Large intestine (tissue), 12 donors: ENCODE measurements at places on chromosomes 4 and X. TPM values are rescaled to one million over a fixed set of nuclear protein-coding genes. Genes with fewer than 3 reads are reported as not detected.

GRCh38 chrX:72069350-72070160, 62.2 kb downstream of the RTL5 start:
- no peak for DNase-seq

DNA sequence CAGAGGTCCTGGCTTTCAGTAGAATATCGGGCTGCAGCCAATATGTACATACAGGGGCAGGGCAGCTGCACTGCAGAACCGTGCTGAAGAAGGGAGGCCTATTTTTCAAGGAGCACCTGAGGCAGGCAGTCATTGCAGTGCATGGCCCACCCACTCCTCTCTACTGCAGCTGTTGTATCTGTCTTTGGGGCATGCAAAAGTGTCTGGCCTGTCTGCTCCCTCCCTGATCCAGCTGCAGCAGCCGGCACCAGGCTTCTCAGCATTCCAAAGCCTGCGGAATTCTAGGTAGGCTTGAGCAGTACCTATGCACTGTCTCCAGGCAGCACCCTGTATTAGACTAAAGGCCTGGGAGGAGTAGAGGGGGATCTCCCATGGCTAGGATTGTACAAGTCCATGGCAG, 415.2 kb upstream of the MAGEB16 start:
- no peak for DNase-seq

DNA sequence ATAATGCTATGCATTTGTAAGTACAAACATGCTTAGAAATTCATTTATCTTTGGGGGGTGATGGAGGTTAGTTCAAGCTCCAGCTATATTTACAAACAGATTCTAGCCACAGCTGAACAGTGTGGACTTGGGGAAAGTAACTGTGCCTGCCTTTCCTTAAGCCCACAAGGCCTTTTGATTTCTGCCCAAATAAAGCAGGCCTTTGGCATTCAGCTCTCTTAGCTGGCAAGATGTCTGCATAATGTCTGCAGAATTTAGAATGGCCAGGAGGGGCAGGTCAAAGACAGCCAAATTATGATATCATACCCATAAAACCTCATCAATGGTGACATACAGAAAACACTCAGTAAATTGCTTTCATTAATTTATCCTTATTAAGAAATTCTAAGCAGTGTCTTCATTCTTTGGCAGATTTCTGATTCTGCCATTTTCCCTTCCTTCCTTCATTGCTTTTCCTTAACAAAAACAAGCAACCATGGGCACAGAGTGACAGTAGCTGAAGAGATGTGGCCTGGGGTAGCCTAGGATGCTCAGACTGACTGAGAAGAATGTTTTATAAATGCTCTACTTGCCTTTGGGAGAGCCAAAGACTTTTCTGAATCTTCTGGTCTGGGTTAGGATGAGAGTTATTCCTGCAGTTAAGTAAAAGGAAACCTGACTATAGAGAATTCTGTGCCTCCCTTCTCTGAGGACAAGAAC, 538.7 kb upstream of the NR3C2 start:
- no peak for DNase-seq

DNA sequence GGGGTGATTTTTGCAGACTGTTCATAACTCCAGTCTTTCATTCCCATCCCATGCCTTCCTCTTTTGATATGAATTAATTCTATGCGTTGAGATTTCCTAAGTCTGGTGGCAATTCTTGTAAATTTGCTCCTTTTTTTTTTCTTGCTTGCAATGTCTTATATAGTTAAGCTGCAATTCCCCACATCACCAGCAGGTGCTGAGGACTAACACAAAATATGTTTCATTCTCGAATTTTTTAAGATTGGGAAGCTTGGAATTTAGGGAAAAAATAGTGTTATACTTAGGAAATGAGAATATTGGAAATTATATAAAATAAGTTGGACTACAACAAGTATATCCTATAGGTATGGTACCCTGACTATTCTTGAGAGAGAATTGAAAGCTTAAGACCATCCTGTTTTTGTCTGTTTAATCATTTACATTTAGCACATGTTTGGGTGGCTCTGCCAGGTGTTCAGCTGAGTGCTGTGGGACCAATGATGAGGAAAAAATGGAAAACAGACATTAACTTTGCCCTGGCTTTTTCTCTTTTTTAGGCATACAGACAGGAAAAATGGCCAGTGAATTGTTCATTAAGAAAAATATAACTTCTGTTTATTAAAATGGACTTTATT, 30.2 kb downstream of the AFF2 start:
- no peak for DNase-seq

COL25A1 gene
- 2.5 TPM for polyA plus RNA-seq

HELT gene
- not detected for polyA plus RNA-seq
